Left colon (tissue), 2 donors: ENCODE measurements at places on chromosomes 7 and 10. TPM values are rescaled to one million over a fixed set of nuclear protein-coding genes. Genes with fewer than 3 reads are reported as not detected.

DNA sequence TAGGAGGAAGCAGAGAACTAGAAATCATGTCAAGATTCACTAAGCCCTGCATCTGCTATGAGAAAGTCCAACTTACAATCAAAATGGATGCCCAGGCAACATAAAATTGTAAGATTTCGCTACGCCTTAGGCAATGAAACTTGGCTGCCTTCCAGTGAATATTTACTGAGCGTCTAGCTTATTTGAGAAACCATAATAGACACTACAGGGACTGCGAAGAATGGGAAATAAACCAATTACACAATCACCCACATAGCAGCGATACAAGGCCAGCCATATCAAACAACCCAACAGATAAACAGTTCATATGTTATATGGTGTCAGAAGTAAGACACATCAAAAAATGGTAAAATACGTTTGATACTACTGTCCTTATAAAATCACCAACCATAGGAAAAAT lies 545.0 kb upstream of the C7orf33 start:
- no peak for DNase-seq

DNA sequence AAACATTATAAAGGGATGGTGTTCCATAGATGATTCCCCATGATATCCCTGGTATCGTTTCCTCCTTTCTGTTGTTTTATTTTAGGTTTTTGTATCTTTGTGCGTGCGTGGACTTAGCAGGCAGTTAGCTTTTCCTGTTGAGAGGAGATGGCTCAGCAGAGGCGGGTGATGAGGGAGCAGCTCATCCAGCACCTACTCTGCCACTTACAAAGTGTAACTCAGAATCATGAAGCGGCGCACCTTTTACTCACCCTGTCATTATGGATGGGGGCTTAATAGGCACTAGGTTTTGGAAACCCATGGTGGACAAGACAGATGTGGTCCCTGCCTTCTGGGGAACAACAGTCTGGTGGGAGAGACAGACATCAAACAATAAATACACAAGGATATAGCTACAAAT lies 17.1 kb downstream of the FAM241B start:
- DNase-seq, result no peak

DNA sequence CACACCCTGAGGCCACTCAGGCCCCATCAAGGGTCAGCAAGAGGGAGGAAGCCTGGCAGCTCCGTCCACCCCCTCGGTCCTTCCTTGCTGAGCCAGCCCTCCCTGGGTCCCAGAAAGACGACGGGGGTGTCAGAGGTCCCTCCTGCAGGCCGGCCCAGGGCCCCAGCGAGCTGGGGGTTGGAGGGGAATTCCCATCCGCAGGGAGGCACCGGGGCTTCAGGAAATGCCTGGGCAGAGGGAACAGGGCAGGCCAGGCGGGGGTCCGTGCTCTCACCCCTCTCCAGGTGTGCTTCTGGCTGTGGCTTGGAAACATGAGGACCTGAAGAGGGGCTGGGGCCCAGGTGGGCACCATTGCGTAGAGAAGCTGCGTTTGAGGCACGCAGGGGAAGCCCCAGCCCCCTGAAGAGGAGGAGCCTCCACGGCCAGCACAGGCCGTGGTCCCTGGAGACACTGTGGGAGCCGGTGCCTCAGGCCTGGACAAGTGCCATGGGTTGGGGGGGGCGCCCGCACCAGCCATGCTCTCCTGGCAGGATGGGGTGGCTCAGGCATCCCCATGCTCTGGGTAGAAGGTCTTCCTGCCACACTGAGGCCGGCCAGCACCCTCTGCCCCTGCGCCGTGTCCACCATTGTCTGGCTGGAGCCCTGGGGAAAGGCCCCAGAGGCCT lies 66.7 kb downstream of the PDGFA start:
- no peak for DNase-seq

DNA sequence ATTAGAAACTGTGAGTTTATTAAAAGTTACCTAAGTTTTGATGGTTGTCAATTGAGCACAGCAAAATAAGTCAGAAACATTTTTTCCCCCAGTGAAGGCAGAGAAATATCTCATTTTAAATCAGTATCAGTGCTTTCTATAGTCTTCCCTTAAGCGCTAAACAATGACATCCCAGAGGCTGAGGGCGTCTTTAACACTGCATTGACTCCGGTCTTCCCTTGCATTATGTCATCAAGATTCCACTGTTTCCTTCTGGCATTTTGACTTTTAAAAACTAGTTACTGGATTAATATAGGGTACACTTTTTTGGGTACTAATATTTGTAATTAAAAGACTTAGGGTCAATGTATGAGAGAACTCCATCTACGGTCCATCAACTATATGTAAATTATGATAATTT lies 3.9 kb downstream of the GLUD1 start:
- DNase-seq, result no peak

DNA sequence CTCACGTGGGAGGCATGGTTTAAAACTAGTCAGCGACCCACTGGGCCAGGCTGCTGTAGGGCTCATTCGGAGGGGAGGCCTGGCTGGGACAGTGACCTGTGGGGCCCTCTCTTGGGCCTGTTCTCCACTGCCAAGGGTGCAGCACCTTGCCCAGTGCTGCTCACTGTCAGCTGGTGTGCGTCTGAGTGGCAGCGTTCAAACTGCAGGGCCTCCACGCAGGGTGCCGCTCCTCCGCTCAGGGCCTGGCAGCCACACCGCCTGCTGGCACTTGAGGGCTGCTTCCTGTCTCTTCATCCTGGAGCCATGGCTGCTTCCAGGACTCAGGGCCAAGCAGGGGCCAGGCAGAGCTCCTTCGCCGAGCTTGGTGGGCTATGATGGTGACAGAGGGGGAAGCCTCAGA lies 18.3 kb downstream of the ADAMTS14 start:
- DNase-seq, result no peak

Gene SH2D4B
- not detected for total RNA-seq
